ENCODE measurements at places on chromosomes 1 and 21. TPM values are rescaled to one million over a fixed set of nuclear protein-coding genes. Genes with fewer than 3 reads are reported as not detected.
A peak's percentile ranks its signal among the peaks of the same experiment; 100 is the strongest.

GRCh38 chr21:17387030-17387617, 125.7 kb upstream of the CXADR start:
- DNase-seq: no peak
- H3K36me3 ChIP-seq: no peaks in the 10 kb centered on the region
- H3K4me3 ChIP-seq: no peak overlapping the region

Gene DHCR24
- 1,544 TPM for total RNA-seq

Gene TRIM17
- 7.4 TPM for total RNA-seq

- peak; percentile 65 for DNase-seq
- H3K4me3 ChIP-seq: no peak overlapping the region
- H3K4me1 ChIP-seq: peaks cover 25% of the 10 kb centered on the region
- H3K27me3 ChIP-seq: no peaks in the 10 kb centered on the region
Measured at GRCh38 chr1:67647036-67647798, 37.8 kb upstream of the GADD45A start.

DNA sequence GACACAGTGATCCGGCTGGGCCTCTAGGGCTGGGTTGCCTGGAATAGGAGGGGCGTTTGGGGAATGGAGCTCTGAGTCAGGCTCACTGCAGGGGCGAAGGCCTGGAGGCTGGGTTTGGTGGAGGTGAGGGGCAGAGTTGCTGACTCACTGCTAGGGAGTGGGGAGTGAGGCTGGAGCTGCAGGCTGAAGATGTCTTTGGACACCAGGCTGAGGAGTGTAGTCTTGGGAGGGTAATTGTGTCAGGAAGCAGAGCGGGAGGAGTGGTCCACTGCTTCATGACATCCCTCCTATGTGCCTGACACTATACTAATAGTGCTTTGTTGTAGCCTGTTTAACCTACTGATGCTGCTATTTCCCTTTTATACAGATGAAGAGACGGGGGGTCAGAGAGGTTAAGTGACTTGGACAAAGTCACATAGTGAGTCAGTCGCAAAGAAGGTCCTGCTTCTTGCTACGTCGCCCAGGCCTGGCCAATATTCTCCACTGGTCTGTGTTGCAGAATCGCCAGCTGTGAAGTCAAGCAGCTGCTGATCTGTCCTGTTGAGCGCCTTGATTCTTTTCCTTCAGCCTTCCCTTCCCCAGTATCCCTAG, 13.6 kb downstream of the ACTL8 start:
- no peaks in the 10 kb centered on the region for H3K4me1 ChIP-seq
- no peak overlapping the region for H3K27ac ChIP-seq
- H3K27me3 ChIP-seq: no peaks in the 10 kb centered on the region
- peak; percentile 38 for DNase-seq
- H3K36me3 ChIP-seq: no peaks in the 10 kb centered on the region

DNA sequence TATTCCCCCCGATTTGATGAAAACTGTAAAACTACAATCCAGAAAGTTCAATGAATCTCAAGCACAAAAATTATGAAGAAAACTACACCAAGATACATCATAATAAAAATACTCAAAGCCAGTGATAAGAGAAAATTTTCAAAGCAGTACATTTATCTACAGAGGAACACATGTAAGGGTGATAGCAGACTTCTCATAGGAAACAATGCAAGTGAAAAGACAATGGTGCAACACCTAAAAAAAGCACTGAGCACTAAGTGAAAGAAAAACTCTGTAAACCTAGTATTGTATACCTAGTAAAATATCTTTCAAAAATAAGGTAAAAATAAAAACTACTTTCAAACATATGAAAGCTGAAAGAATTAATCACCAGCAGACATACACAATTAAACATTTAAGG, 76.1 kb upstream of the IRF2BP2 start:
- no peak overlapping the region for H3K4me3 ChIP-seq
- no peaks in the 10 kb centered on the region for H3K27me3 ChIP-seq
- H3K36me3 ChIP-seq: no peaks in the 10 kb centered on the region
- H3K27ac ChIP-seq: no peak overlapping the region
- DNase-seq: no peak
- H3K4me1 ChIP-seq: peaks cover 6% of the 10 kb centered on the region

DNA sequence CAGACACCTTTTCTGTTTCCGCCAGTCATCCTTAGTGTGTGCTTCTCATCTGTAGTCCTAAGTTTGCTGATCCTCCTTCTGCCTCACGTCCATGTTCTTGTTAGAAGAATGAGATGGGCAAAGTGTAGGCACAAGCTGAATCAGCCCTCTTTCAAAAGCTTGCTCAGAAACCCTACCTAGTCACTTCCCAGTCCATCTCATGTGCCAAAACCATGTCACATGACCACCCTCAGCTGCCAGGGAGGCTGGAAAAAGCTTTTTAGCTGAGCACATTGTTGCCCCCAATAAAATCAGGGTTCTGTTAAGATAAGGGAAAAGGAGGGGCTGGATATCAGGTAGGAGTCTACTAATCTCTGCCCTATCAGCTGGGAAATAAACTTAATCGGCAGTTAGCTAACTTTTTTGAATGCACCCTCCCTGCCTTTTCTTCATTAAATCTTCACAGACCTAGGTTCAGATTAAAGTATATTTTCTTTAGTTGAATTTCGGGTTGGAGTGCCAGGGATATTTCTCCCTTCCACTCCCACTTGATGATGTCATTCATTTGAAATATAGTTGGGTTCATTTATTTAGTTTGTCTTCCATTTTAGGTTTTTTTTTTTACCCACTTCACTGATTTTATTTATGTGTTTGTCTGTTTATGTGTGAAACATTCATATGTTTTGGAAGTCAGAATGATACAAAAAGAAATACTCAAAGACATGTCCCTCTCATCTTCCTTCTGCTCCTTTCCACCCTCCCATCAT, 129.2 kb downstream of the ROR1 start:
- no peaks in the 10 kb centered on the region for H3K36me3 ChIP-seq
- no peaks in the 10 kb centered on the region for H3K4me1 ChIP-seq
- DNase-seq: no peak
- H3K27ac ChIP-seq: no peak overlapping the region
- no peak overlapping the region for H3K4me3 ChIP-seq

DNA sequence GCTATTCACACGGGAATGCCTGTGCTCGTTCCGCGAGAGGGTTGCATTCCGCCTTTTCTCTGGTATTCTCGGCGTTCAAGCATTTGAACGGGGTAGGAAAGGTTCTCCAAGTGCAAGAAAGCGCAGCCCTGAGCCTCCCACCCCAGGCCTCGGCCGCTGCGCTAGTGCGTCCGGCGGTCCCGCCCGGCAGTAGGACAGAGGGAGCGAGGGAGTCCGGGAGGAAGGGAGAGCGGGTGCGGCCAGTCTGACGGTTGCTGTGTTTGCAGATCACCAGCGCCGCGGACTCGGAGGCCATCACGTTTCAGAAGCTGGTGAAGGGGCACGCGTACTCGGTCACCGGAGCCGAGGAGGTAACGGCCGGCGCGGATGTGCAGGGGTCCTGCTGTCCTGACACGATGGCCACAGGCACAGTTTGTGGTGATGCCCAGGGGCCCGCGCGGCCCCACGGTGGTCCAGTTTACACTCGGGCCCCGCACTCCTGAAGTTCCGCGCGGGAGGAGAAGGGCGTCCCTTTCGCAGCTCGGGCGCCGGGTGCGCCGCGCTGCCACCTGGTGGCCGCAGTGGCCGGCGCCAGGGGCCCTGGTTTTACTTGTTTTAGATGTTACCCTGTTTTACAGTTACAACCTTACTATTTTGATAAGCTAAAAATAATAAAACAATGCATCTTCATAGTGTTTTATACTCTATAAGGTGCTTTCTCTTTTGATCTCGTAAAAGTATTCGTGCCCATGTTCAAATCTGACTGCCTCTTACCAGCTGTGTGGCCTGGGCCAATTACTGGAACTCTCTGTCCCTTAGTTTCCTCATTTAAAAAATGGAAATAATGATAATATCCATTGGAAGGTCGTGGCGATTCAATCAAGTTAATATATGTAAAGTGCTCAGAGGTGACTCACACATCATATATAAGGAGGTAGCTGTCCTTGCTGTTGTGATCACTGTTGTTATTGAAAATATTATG, 36.7 kb downstream of the CAPN2 start:
- H3K27me3 ChIP-seq: no peaks in the 10 kb centered on the region
- H3K4me1 ChIP-seq: peaks cover 18% of the 10 kb centered on the region
- H3K4me3 ChIP-seq: no peak overlapping the region
- H3K36me3 ChIP-seq: peaks cover 74% of the 10 kb centered on the region
- peak; percentile 58 for DNase-seq
- peak overlapping the region; percentile 74 for H3K27ac ChIP-seq

Gene PRR9
- not detected for total RNA-seq

GRCh38 chr21:29174607-29175013, 44.2 kb downstream of the MAP3K7CL start:
- no peak overlapping the region for H3K27ac ChIP-seq
- H3K27me3 ChIP-seq: no peaks in the 10 kb centered on the region
- H3K4me3 ChIP-seq: no peak overlapping the region
- H3K36me3 ChIP-seq: no peaks in the 10 kb centered on the region
- DNase-seq: no peak

DNA sequence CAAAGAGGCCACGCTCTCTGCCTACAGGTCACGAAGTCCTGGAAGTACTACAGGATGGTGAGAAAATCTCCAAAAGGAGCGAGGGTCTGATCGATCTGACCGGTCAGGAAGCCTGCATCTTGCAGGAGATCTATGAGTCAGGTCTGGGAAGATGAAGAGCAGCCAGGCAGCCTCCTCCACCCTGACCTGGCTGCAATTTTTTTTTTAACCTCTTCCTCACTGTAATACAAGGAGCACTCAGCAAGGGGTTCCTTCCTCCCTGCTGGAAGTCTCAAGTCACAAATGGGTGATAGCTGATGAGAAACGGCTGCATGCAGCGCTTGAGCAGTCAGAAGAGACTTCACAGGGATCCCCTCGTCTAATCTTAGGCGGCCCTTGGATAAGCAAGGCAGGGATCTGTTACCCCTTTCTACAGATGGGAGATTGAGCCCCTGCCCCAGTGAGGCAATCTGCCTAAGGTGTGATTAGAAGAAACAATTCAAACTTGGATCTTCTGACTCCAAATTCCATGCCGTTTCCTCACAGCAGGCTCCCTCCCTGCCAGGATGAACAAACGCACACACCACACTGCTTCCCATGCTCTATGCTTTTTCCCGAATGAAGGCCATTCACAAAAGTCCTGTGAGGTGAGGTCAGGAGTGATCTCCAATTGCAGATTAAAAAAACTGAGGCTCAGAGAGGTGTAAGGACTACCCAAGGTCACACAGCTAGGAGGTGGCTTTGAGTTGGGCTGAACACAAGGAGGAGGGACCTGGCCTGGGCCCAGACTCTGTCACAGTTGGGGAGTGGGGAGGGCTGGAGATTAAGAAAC, 48.3 kb downstream of the ECE1 start:
- H3K36me3 ChIP-seq: no peaks in the 10 kb centered on the region
- no peaks in the 10 kb centered on the region for H3K27me3 ChIP-seq
- peaks cover 44% of the 10 kb centered on the region for H3K4me1 ChIP-seq
